ENCODE measurements at places on chromosomes 3 and 15.

DNA sequence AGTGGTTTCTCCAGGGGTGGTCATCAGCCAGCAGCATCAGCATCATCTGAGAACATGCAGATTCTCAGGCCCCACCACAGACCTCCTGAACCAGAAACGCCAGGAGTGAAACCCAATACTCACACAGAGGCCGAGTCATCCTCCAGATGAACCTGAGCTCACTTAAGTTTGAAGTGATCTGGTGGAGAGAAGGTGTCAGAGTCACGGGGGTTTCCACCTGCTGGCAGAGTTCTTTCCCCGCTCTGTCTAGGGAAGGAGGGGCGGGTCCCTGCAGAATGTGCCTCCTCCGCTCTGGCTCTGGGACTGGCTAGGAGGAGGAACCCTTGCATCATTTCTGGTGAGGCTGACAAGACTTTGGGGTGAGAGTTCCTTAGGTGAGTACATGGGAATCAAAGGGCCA lies 13.3 kb upstream of the KIF23 start:
- DNase-seq: no peak

- no peak for DNase-seq
Measured at GRCh38 chr3:194877291-194878119, 191.8 kb downstream of the FAM43A start.

GRCh38 chr15:76335307-76336253 lies 993 bp upstream of the ISL2 start:
- DNase-seq: no peak

GRCh38 chr3:195708626-195709481 lies 11.9 kb upstream of the MUC20 start:
- no peak for DNase-seq

- DNase-seq: no peak
Measured at GRCh38 chr3:136943436-136943835, 14.3 kb upstream of the IL20RB start.

GRCh38 chr3:116394365-116394764 lies 50.9 kb downstream of the LSAMP start:
- no peak for DNase-seq

DNA sequence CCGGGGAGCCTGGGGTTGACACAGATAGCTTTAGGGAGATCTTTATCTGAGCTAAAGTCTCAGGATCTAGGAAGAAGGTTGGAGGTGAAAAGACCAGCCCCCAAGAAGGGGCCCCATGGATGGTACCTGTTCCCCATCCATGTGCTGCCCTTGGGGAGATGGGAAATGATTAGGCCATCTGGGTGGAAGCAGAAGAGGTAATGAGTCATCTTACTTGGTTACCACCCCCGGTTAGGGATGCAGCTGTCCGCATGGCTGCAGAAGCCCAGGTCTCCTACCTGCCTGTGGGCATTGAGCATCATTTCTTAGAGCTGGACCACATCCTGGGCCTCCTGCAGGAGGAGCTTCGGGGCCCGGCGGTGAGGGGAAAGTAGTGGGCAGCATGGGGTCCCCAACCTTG lies 3.1 kb upstream of the CPLX3 start:
- DNase-seq: no peak

DNA sequence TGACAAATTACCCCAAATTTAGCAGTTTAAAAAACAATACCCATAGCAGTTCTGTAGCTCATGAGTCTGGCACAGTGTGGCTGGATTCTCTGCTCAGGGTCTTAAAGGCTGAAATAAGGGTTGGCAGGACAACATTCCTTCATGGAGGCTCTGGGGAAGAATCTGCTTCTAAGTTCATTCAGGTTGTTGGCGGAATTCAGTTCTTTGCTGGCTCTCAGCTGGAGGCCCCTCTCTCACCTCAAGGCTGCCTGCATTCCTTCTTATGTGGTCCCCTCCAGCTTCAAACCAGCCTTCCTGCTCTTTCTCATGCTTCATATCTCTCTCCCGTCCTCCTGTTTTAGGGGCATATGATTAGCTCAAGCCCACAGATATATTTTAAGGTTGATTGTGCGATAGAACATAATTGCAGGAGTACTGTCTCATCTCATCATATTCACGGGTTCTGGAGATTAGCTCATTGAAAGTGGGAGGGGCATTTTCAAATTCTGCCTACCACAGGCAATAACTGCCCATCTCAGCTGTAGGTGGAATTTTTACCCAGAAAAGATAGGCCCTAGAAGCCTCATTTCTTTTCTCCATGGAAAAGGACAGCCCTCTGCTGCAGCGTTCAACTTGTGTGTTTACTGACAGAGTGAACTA lies 5.6 kb upstream of the ZBTB47 start:
- no peak for DNase-seq

DNA sequence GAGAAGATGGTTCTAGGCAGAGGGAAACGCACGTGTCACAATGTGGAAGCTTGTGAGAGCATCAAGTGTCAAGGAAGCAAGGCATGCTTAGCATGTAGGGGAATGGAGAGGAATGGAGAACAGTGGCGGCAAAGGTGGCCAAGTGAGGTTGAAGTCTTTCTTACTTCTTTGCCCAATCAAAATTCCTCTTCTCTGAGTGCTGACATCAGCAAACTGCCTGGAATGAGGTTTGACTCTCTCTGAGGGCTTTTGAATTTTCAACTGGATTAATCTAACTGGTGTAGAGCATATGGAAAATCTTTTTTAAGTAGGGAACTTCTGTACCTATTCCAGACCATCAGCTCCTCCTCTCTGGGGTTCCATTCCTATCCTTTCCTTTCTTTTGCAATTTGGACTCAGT lies 61.9 kb upstream of the BNC1 start:
- no peak for DNase-seq

DNA sequence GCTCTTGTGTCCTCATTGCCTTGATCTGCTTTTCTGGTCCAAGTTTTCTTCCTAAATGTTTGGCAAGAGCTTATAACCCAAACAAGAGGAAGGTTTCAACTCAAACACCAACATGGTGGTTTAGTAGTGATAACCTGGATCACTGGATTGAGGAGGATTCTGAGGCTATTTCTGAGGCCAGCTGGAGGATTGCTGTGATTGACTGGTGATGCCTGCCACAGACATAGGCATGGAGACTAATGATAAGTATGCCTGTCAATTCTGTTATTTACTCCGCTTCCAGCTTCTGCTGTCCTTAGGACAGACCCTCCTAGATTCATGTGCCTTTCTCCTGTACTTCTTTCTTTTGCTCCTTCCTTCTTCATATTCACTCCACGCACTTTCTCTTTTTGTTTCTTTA lies 150.5 kb downstream of the SHQ1 start:
- DNase-seq: no peak

DNA sequence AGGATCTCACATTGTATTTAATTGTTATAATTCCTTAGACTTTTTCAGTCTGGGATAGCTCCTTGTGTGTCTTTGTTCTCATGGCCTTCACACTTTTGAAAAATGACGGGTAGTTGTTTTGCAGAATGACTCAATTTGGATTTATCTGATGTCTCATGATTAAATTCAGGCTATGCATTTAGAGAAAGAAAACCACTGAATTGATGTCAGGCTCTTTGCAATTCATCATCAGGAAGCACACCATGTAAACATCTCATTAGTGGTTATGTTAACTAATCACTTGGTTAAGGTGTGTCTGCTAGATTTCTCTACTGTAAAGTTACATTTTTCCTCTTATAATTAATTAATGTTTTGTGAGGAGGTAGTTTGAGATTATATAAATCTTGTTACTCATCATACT lies 8.0 kb upstream of the SLC22A13 start:
- DNase-seq: no peak
